Substantia nigra (tissue), 51 donors: ENCODE measurements at places on chromosomes 4 and X.

DNA sequence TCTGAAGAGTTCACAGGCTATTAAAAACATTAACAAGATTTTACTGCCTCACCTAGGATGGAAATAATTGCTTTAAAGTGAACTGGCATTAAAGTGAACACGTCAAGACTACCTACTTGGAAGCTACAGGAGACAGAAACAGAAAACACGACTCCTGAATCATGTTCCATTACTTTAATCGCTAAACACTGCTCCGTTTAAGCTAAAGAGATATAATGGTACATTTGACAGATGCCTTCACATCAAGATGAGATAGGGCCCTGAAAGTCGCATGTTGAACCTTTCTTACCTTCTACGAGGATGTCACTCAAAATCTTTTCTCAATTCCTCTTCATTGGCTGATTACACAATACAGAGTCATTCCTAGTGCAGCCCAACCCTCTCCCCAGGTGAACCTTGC lies 206.3 kb upstream of the GATB start:
- no peak for DNase-seq

DNA sequence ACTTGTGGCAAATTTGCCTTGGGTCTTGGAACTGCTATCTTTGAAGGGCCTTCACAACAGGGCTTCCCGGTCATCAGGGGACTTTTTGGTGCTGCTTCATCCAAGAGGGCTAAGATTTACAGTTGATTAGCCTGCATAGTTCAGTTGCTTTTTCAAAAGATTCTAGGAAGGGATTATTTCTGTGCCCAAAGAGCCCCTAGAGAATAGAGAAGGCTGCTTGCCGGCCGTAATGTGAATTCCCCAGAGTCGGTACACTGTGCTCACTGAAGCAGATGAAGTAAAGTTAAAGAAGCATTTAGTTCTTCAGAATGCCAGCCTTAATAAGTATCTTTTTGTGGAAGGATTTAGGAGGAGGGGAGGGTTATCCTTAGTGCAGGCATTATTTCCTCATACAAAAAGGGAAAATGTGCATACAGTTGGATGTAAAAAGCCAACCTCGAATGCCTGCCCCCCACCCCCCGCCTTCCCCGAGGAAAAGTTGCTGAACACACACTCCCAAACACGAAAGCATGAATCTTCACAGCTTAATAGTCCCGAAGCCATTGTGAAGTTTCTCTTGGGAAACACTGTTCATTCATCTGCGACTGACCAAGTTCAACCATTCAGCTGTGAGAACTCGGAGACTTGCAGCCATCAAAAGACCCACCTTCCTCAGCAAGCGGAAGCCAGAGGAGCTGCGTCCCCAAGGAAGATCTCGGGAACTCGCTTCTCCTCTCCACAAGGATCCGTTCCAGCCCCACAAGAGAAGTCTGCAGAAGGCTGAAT lies 47.6 kb downstream of the ANOS1 start:
- no peak for DNase-seq

- no peak for DNase-seq
Measured at GRCh38 chrX:2656257-2656836, 34.7 kb upstream of the CD99 start.

DNA sequence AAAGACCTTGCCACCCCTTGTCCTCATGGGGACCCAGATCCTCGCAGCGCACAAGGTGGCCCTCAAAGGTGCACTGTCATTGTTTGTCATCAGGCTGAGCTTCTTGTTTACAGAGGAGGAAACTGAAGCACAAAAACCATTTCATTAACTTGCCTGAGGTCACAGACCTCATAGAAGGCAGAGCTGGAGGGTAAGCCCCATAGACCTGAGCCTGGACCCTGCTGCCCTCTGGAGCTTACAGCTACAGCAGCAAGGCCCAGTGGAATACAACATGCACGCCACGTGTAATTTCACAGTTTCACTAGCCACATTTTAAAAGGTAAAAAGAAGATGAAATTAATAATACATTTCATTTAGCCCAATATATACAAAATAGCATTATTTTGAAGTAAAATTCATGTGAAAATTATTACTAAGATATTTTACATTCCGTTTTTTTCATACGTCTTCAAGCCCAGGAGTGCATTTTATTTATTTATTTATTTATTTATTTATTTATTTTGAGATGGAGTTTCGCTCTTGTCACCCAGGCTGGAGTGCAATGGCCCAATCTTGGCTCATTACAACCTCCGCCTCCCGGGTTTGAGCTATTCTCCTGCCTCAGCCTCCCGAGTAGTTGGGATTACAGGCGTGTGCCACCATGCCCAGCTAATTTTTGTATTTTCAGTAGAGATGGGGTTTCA lies 8.8 kb downstream of the JAKMIP1 start:
- DNase-seq = no peak

- DNase-seq = no peak
Measured at GRCh38 chr4:33837043-33837838, 2407.1 kb downstream of the ARAP2 start.

DNA sequence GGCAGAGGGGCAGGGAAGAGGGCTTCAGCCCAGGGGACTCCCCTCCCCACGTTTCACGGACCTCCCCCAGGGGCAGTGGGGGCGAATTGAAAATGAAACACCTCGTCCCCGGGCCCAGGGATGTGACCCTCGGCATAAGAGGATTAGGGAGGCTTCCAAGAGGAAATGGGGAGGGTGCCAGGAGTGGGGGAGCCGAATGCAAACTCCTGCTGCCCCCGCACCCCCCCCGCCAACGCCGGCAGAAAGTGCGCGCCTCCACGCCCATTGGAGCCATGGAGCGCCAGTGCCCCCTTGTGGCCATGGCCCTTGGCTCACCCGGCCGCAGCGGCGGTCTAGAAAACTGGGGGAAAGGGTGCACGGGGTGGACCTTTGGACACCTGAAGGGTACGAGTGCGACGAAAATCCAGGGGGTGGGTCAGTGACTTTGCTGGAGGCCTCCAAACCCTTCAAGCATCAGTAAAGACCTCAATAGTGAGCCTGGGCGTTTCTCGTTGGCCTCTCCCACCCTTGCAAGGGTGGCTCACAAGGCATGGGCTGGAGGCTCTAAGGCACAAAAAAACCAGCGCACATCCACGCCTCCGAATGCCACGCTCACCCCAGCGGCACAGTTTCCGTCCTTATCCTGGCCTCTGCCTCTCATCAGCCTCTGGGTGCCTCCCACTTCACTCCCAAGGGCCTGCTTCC lies 120.8 kb upstream of the PJA1 start:
- peak; percentile 18 for DNase-seq

GRCh38 chr4:3452376-3452775 lies 10.6 kb downstream of the HGFAC start:
- DNase-seq = no peak

DNA sequence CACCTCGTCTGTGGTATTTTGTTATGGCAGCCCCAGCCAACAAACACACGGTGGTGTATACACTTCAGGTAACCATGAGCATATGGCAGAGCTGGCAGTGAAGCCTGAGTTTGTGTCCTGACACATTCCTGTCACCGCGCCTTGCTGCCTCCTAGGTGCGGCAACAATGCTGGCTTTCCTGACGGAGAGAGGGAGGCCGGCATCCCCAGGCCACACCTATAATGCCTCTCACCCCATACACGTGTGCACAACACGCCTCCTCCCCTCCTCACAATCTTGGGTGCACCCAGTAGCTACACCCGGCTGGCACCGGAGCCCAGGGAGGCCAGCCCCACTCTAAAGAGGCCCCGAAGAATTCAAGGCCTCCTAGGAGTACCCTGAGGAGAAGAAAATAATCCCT lies 158.5 kb downstream of the NSUN7 start:
- DNase-seq = no peak

GRCh38 chr4:80197601-80198440 lies 518 bp downstream of the PRDM8 start:
- peak; percentile 38 for DNase-seq

- no peak for DNase-seq
Measured at GRCh38 chr4:184094532-184095159, 123.0 kb downstream of the ENPP6 start.

GRCh38 chr4:139913995-139914598 lies 239.9 kb downstream of the MAML3 start:
- DNase-seq = no peak

- no peak for DNase-seq
Measured at GRCh38 chr4:173506597-173507211, 23.3 kb downstream of the HAND2 start.

GRCh38 chr4:52244103-52244775 lies 193.1 kb downstream of the SPATA18 start:
- no peak for DNase-seq

- no peak for DNase-seq
Measured at GRCh38 chr4:26420438-26420837, 69.8 kb downstream of the CCKAR start.

DNA sequence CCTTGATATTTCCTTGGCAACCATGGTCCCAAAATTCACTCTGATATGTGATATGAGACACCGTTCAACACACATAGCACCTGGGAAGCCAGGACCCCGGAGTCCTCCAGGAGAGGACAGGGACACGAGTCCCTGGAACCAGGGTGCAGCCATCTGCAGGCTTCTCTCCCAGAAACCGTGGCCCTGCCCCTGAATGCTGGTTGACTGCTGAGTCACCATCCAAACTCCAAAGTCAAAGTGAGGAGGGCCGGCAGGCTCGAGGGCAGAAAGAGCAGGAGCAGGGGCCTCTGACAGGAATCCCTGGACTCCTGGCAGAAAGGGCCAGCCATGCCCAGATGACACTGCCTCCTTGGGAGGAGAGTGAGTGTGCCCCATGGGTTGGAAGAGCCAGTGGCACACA lies 6.9 kb upstream of the PNMA6A start:
- DNase-seq = no peak

DNA sequence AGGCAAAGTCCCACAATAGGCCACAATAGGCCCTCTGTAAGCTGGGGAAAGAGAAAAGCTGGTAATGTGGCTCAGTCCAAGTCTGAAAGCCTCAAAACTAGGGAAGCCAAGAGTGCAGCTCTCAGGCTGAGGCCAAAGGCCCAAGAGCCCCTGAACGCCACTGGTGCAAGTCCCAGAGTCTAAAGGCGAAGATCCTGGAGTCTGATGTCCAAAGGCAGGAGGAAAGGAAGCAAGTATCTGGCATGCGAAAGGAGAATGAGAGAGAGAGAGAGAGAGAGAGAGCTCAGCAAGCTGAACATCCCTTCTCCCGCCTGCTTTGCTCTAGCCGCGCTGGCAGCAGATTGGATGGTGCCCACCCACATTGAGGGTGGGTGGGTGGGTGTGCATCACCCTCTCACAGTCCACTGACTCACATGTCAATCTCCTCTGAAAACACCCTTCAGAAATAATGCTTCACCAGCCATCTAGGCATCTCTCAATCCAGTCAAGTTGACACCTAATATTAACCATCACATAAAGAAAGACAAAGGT lies 30.9 kb upstream of the ELF2 start:
- DNase-seq = no peak

GRCh38 chr4:144189121-144189520 lies 48.6 kb upstream of the GYPA start:
- no peak for DNase-seq

DNA sequence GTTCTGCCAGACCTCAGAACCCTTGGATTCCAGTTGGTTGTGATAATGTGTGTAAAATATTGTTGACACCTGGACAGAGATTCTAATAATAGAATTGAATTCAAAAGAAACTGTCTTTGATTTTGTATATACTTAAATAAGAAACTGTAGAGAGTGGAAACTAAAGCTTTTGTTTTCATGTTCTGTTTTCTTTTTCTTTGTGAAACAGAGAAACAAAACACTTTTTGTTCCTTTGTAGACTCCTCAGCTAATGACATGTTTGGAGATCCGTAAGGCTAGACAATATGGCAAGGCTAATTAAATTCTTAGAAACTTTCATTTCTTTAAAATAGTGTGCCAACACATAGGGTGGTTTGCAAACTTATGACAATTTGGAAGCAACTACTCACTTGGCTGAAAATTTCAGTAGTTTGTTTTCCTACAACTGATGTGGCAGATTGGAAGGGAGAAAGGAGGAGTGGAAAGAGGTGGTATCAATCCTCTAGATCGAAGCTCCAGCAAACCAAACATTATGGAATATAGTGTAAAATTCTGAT lies 90.9 kb upstream of the FAT1 start:
- DNase-seq = no peak

DNA sequence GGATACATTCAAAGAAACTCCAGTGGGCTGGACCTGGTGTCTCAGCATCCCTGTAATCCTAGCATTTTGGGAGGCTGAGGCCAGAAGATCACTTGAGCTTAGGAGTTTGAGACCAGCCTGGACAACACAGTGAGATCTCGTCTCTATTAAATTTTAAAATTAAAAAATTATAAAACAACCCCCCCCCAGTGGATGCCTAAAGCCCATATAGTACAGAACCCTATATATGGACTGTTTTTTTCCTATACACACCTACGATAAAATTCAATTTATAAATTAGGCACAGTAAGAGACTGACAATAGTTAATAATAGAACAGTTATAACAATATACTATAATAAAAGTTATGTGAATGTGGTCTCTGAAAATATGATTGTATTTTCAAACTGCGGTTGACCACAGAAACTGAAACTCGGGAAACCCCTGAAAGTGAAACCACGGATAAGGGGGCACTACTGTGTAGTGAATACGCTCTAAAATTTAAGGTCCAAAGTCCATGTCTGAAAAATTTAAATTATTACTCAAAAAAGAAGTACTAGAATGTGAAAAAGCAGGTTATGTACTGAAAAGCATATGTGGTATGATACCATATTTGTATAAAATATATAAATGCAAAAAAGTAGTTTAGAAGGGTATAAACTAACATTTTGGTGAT lies 2.0 kb downstream of the SMIM14 start:
- no peak for DNase-seq

- no peak for DNase-seq
Measured at GRCh38 chrX:132775263-132775823, 183.1 kb downstream of the HS6ST2 start.

DNA sequence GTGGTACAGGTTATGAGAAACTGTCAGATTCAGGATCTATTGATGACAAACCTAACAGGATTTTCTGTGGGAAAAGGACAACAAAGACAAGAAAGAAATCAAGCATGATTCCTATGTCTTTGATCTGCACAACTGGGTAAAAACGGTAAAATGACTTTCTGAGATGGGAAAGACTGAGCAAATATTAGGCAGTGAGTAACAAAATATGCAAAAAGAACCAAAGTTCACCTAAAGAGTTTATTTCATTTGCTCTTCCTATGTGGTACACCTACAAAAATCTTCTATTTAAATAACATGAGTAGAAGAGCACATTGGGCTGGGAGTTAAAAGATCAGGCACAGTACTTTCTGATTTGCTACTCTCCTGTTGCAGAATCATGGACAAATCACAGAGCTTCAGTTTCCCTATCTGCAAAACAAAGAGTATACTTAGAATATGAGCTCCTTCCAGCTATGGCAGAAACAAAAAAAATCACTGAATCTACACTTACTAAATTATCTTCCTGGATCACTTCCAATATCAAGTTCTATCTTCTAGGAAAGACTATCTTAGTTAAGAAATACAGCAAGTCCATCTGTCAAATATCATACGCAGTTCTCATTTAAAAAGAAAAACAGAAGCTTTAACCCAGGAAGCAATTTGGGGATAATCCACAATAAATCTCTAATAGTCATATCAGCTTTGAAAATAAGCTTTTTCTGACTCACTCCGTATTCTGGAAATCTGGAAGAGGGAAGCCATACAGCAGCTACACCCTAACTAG lies 37.4 kb downstream of the NFXL1 start:
- no peak for DNase-seq
